ENCODE measurements at places on chromosomes 12 and 14. TPM values are rescaled to one million over a fixed set of nuclear protein-coding genes. Genes with fewer than 3 reads are reported as not detected.

AKAP3 gene
- 4.1 TPM for polyA plus RNA-seq

ANKRD13A gene
- polyA plus RNA-seq = 40.5 TPM

GLIPR1 gene
- polyA plus RNA-seq = 20.6 TPM

GATC gene
- 34.8 TPM for polyA plus RNA-seq

CDK2 gene
- polyA plus RNA-seq = 59.9 TPM
